ENCODE measurements at places on chromosomes 6 and 20.

DNA sequence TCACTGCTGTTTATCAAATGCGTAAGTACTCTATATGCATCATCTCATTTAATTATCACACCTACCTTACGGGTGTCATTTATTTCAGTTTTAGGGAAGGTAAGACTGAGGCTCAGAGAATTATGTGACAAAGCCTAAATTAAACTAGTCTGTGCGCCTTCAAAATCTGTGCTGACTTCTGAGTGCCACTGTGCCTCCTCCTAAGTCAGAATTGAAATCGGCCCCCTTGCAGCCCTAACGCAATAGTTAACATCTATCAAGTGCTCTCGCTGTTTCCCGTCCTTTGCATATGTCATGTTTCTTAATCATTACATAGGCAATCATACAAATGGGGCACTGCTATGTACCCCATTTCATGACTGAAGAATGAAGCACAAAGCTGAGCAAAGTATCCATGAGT is 79.0 kb upstream of the PDE10A start:
- no peak overlapping the region for H3K4me3 ChIP-seq
- no peaks in the 10 kb centered on the region for H3K27me3 ChIP-seq
- H3K27ac ChIP-seq, result no peak overlapping the region
- no peaks in the 10 kb centered on the region for H3K4me1 ChIP-seq
- H3K36me3 ChIP-seq, result no peaks in the 10 kb centered on the region

GRCh38 chr6:8130399-8130798 is 28.1 kb upstream of the EEF1E1 start:
- no peaks in the 10 kb centered on the region for H3K27me3 ChIP-seq
- H3K4me3 ChIP-seq, result no peak overlapping the region
- no peaks in the 10 kb centered on the region for H3K4me1 ChIP-seq
- DNase-seq, result no peak
- H3K36me3 ChIP-seq, result no peaks in the 10 kb centered on the region

GRCh38 chr6:138521790-138522189 is 22.5 kb upstream of the NHSL1 start:
- no peak overlapping the region for H3K27ac ChIP-seq
- no peak for DNase-seq
- H3K4me3 ChIP-seq, result no peak overlapping the region
- no peaks in the 10 kb centered on the region for H3K27me3 ChIP-seq
- H3K36me3 ChIP-seq, result no peaks in the 10 kb centered on the region
- peaks cover 3% of the 10 kb centered on the region for H3K4me1 ChIP-seq

GRCh38 chr20:63536997-63537524 is at the start of gene PTK6:
Gene PTK6 (minus strand): TSS chr20:63537376. CDS start chr20:63537314, 62 bp downstream.
- DNase-seq, result peak; percentile 70
- H3K4me1 ChIP-seq, result peaks cover 4% of the 10 kb centered on the region

- H3K27me3 ChIP-seq, result no peaks in the 10 kb centered on the region
- no peaks in the 10 kb centered on the region for H3K36me3 ChIP-seq
- no peak for DNase-seq
Measured at GRCh38 chr20:47764154-47764733, 21.0 kb downstream of the SULF2 start.
